ENCODE measurements at places on chromosomes 1 and 21.
A peak's percentile ranks its signal among the peaks of the same experiment; 100 is the strongest.

DNA sequence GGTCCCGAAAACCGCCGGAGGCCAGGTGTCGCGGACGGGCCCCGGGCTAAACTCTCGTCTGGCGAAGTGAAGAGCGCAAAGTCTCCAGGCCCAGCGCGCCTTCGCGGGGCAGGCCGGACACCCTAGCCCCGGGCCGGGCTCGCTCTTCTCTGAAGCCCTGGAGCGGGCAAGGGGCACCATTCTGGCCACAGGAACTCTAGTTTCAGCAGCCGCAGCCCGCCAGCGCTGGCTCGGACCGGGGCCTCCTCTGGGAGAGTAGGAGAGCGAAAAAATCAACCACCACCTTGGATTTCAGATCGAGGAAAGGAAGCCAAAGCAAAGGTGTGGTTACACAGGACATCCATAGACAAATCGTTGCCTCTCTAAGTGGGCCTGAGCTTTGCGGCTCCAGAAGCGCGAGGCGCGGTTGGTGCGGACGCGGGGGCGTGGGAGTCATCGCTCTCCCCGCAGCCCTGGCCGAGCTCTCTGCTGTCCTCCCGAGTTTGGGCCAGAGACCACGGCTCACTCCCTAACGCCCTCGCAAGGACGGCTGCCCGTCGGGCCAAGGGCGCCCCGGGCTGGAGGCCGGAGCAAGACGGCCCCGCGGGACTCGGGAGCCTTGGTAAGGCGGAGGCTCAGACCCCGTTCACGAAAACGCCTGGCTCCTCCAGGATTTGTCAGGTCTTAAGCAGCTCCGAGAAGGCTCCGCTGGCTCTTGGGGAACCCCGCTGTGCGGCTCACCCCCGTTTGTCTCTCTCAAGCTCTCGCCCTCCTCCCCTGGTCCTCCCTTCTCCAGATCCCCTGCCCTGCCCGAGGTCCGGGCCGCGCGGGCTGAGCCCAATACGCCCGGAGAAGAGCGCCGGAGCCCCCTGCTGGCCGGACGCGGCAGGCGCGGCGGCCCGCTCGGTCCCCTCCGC, 132.9 kb upstream of the DPYD start:
- peak; percentile 61 for DNase-seq

GRCh38 chr1:232329103-232329813, 300.7 kb downstream of the SIPA1L2 start:
- DNase-seq = no peak

- DNase-seq = no peak
Measured at GRCh38 chr1:20115479-20115878, 3.9 kb downstream of the PLA2G2D start.

DNA sequence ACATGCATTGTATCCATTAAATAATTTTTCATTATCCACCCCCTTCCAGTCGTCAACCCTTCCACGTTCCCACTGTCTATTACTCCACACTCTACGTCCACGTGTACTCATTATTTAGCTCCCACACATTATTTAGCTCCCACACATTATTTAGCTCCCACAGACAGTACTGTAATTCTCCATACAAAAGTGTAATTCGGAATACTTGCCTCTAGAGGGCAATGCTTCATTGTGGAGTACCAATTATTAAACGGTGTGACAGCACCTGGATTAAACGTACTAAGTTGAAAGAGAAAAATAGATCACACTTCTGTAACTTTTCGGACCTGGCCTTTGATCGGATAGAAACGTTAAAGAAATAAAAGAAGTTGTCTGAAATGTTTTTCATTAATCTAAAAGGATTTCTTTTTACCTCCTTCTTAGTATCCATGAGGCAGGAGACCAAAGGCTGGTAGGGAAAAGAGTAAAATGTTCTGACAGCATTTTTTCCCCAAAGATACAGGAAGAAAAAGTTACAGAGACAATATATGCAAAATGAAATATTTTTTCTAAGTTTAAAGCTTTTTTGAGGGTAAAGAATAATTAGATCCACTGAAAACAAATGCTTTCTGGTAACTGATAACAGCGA, 99.2 kb downstream of the LHX8 start:
- no peak for DNase-seq

GRCh38 chr1:12426030-12426429, 192.0 kb downstream of the DHRS3 start:
- no peak for DNase-seq

GRCh38 chr1:43473463-43473862, 19.7 kb upstream of the HYI start:
- DNase-seq = no peak

DNA sequence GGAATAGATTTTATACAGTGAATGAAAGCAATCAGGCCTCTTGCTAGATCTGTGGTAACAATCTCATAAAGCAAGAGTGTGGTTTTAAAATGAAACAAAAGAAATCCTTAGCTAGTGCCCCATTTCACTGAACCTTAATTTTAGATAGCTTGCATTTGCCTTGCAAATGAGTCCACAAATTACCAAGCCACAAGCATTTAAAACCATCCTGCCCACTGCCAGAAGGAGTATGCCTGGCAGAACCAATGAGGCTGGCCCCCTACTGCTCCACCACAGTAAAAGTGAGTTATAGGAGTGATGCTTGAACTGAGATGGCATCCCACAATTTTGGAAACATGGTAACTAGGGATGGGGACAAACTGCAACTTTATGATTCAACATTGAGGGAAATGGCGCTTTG, 206.4 kb upstream of the LMO4 start:
- DNase-seq = no peak

DNA sequence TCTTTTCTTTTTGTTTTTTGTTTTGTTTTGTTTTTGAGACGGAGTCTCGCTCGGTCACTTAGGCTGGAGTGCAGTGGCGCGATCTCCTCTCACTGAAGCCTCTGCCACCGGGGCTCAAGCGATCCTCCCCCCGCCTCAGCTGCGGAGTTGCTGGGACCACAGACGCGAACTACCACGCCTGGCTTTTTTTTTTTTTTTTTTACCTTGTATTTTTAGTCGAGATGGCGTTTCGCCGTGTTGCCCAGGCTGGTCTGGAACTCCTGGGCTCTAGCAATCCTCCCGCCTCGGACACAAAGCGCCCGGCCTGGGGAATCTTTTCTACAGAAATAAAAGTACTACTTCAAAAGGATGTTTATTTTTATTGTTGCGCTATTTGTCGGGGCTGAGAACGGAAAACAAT, 1.1 kb upstream of the SETDB1 start:
- DNase-seq = no peak

GRCh38 chr1:19582318-19582717, 61.8 kb upstream of the NBL1 start:
- peak; percentile 38 for DNase-seq

DNA sequence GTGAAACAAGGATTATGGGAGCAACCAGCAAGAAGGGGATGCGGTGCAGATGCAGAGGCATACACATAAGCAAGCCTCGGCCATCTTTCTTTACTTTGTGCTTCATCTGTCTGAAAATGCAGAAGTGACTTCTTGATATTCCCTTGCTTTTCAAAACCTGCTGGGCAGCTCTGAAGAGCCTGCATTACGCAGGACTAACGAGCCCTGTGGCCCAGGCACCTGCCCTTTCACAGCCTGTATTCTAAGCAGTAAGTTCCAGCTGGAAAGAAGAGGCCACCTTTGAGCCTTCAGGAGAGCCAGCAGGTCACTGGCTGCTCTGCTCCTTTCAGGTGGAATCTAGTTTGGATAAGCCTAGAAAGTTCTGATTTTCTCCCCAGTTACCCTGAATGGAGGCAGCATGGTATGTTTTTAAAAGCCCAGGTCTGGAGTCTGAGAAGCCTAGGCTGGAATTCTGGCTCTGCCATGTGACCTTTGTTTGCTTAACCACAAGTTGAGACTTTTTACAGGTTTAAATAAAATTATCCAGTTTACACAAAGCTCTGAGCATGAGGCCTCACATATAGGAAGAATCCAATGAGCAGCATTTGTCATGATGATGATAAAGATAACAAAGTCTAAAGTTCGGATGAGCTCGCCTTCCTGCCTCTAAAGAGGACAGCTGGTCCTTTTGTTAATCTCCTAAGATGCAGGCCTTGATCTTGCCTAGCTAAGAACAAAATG, 122.9 kb downstream of the UBR4 start:
- DNase-seq = no peak

DNA sequence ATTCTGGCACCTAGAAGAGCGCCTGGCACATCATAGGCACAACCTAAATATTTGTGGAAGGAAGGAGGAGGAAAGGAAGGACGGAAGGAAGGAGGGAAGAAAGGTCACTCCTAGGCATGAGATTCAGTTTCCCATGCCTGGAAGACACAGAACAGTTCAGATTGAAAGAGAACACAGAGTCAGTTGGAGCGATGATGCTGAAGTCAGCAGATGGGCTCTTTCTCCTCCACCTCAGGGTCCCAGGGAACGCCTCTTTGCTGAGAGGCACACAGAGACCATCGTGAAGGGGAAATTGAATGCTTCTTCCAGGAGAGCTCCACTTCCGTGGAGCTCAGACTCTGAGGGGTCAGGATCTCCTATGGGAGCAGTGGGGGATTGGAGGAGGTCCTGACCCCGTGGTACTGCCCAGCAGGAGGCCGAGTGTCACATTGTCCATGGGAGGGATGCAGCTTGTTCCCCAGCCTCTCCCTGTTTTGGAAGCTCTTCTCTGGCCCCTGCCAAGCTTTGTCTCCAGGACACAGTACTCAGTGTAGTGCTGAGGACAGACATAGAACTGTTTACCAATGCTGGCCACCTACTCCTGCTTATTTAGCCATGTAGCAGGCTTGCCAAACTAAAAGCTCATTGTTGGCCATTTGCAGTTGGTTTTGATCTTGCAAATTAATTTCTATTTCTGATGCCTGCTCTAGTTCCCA, 2.4 kb downstream of the MYBPHL start:
- no peak for DNase-seq

DNA sequence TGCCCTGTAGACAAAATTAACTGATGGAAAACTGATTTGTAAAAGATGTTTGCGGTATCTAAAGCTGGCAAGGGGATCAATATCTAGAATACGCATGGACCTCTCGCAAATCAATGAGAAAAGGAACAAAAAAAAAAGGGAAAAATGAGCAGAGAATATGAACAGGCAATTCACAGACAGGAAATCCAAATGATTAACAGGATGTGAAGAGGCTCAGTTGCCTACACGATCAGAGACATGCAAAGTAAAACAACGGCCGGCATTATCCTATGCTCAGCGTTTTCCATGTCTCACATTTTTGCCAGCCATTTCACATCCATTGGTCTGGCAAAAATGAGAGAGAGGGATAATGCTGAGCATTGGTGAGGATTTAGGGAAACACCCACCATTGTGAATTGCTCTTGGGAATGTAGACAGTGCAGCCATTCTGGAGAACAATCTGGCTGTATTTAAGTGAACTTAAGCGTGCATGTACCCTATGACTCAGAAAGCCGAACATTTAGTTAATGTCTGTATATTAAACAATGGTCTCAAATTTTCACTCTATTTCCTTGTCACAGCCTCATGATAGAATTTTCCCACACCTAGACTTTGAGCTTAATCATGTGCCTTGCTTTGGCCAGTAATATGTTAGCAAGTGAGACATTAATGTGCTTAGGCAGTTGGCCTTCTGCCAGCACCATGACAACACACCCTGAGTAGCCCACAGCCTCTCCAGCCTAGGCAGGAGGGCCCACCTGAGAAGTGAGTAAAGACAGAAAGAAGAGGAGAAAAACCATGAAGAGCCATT, 61.0 kb upstream of the NBPF3 start:
- no peak for DNase-seq

- DNase-seq = no peak
Measured at GRCh38 chr21:37210130-37210529, 57.0 kb downstream of the VPS26C start.

DNA sequence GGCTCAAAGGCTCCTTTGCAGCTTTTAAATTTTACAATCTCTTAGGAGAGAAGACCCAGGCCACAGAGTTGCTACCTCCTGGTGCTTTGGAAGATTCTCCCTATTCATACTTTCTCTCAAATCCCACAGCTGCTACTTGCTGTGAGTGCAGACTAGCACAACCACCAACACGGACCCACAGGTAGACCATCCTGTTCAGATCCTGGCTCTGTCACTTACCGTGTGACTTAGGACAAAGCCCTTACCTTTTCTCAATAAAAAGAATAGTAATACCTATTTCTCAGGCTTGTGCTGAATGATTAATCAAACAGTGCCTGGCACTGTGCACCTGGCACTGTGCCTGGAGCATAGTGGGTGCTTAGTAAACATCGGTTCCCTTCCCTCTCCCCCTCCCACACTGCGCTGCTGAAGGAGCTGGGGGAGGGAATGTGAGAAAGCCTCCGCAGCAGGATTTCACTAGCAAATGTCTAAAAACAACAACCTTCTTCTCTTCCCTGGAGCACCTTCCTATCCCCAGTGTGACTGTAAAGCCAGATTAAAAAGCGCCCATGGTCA, 81.7 kb downstream of the PGM1 start:
- no peak for DNase-seq

DNA sequence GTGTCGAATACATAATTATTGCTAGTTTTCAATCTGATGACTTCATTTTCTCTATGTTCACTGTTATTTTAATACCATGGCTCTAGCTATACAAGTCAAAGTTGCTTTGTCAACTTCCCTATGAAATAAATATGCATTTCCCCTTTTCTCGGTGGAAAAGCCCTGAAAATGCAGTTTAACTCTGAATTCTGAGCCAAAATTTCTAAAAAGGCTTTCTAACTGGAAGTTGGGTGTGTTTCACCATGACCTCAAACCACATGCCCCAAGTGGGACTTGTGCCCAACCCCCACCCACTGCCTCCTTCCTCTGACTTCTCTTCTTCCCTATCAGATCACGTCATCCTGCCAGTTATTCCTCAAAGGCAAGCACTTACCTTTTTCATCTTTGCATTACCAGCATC, 8.9 kb downstream of the MKNK1 start:
- DNase-seq = no peak
